Panc1 (cell line): ENCODE measurements at places on chromosomes 4 and X. TPM values are rescaled to one million over a fixed set of nuclear protein-coding genes. Genes with fewer than 3 reads are reported as not detected.

The BMP3 gene
- total RNA-seq, result 0.08 TPM

The DCHS2 gene
- not detected for total RNA-seq

The KCND1 gene
- total RNA-seq, result 5.5 TPM

The KLHL13 gene
- 0.82 TPM for total RNA-seq

The HSFX1 gene
- total RNA-seq, result 1.0 TPM

DNA sequence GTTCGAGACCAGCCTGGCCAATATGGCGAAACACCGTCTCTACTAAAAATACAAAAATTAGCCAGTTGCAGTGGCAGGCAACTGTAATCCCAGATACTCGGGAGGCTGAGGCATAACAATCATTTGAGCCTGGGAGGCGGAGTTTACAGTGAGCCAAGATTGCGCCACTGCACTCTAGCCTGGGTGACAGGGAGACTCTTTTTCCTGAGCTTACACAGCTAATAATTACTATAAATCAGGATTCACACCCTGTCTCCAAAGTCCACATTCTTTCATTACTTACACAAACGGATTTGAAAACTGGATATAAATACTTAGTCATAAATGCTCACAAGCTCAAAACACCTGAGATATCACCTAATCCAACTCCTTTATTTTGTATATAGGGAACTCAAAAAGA, 151.6 kb downstream of the LRBA start:
- DNase-seq, result no peak

GRCh38 chrX:130846746-130847145, 56.3 kb downstream of the ENOX2 start:
- DNase-seq, result no peak

DNA sequence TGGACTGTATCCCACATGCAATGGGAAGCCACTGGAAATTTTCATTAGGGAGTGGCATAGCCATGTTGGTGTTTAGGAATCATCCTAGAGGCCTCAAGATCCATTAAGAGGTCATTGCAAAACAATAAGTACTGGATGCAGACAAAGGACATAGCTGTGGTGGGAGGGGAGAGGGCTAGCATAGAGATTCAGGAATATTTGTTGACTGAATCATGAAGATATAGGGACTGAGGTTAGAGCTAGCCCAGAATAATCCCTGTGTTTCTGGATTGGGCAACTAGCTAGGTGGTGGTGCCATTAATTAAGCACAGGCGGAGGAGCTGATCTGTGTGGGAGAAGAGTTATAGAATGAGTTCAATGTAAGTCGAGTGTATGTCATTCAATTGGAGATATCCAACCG, 135.0 kb downstream of the RAB28 start:
- DNase-seq, result no peak

DNA sequence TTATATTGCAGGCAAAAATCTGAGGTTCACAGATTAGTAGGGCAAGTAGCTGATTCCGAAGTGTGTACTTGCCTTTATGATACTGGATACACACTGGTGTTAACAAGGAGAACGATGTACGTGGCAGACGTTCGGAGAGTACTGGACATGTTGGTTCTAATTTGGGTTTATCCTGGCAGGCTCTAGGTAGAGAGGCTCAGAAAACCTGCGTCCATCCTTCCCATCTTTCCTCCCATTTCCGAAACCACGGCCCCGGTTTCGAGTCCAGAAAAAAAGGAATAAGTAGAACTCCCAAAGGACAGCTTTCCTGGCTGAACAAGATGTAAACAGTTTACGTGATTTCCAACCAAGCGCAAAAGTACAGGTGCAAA, 351 bp upstream of the SLC30A9 start:
- no peak for DNase-seq

DNA sequence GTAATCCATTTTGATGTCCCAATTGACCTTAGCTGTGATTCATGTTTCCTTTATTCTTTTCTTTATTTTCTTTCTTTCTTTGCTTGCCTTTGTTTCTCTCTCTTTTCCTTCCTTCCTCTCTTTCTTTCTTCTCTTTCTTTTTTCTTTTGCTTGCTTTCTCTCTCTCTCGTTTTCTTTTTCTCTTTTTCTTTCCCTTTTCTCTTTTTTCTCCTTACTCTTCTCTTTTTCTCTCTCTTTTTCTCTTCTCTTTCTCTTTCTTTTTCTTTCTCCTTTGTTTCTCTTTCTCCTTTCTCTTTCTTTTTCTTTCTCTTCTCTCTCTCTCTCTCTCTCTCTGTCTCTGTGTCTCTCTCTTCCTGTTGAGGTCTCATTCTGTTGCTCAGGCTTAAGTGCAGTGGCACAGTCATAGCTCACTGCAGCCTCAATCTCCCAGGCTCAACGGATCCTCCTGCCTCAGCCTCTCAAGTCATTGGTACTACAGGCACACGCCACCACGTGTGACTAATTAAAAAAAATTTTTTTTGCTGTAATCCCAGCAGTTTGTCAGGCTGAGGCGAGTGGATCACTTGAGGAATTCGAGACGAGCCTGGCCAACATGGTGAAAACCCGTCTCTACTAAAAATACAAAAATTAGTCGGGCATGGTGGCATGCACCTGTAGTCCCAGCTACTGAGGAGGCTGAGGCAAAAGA, 8.0 kb upstream of the DHRSX start:
- no peak for DNase-seq

GRCh38 chr4:136056748-136057147, 1475.5 kb downstream of the PCDH18 start:
- DNase-seq, result no peak

- DNase-seq, result no peak
These were observed 1574.3 kb upstream of the PABPC4L start for GRCh38 chr4:135775909-135776308.

DNA sequence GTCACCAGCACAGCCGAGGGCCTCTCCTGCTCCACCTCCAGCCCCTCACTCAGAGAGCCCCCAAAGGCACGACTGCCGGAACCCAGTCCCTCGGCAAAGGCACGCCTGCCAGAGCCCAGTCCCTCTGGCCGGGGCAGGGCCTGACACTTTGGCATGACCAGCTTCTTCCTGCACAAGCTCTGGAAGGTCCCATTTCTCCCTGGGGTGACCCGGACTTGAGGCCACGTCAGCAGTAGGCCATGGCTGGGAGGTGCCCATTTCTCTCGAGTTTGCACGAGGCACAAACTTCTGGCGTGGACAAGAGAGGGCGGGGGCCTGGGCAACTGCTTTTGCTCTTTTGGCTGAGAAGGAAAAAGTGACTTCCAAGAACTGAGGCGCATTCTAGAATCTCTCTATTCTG, 62.2 kb upstream of the GPR78 start:
- no peak for DNase-seq

GRCh38 chr4:153962311-153963039, 173.6 kb upstream of the SFRP2 start:
- no peak for DNase-seq

DNA sequence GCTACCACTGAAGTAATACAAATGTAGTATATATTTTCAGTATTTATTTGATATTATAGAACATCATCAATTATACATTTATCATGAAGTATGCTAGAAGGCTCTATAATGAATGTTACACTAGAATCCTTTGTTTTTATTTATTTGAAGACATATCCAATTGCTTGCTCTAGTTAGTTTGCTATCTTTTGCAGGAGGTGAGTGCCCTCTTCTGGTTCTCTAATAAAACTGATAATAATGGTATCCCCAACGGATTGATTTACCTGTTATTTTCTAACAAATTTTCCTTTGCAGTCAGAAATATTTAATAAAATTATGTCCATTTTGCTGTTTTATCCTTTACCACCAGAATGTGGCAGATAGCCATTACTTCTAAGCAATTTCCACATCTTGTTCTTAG, 274.3 kb upstream of the TACR3 start:
- DNase-seq, result no peak
